ENCODE measurements at places on chromosomes 4 and X.

DNA sequence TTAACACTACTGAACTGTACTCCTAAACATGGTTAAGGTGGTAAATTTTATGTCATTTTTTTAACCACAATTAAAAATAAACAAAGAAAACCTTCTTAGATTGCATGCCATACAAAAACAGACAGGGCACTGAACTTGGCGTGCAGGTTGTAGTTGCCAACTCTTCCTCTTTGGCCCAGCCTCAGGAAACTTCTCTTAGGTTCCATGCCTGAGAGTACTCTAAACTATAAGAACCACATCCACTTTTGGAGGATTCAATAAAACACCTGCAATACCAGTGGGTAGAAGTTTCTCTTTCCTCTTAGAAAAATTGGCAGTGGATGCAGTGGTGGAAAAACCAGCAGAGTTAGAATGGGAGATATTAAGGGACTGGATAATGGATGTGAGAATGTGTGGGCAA is 103.4 kb downstream of the LUZP4 start:
- no peak for DNase-seq

DNA sequence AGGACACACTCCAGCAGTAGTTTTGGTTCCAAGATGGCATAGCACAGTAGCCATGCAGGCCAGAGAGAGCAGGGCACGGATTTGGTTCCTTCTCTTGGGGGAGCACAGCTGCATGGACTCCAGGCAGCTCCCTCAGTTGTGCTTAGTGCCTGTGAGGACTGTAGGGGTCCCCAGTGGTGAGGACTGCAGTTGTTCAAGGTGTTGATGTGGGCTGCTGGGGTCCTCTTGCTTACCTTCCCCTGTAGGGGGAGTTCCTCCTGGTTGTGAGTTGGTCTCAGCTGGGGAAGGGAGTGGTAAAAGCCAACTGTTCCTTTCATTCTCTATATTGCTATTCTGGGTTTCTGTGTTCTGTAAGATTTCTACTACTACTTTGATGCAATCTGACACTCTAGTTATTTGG is 606.5 kb downstream of the MAGEB5 start:
- no peak for DNase-seq

DNA sequence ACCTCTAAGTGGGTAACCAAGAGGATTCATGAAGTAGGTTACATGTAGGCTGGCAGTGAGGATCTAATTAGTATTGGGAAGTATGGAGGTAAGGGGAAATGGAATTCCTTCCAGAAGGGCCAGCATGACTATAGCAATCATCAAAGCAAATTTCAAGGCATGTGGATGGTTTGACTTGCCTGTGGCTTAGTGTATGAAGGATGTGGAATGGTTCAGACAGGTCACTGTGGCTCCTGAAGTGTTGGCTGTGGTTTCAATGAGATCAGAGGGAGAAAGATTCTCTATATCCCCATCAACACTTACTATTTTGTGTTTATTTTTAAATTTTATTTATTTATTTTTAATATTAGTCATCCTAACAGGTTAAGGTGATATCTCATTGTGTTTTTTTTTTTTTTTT is 121.6 kb upstream of the TBC1D9 start:
- no peak for DNase-seq

- DNase-seq = no peak
Observed at GRCh38 chr4:114729068-114729738, 130.6 kb downstream of the UGT8 start.

DNA sequence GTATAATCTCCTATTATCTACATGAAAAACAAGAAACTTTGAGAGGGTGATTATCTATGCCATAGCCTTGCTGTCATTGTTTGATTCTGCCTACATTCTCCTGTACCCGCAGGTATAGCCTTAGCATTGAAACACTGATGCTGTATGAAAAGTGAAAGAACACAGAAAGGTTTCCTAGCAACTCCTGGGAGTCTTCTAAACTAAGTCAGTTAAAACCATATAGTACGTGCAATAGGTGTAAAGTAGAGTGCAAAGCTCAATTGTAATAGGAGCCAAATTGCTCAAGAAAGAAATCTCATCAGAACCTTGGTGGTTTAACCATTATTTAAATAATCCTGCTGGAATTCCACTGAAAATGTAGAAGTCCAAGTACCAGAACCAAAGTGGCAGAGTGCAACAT is 489.7 kb downstream of the PCDH10 start:
- no peak for DNase-seq

- DNase-seq = no peak
Observed at GRCh38 chrX:55057675-55058249, 17.1 kb upstream of the PAGE2B start.

GRCh38 chrX:11105080-11105479 is 6.1 kb upstream of the HCCS start:
- DNase-seq = no peak

GRCh38 chr4:184329659-184330400 is 112.2 kb upstream of the ENPP6 start:
- peak; percentile 45 for DNase-seq

DNA sequence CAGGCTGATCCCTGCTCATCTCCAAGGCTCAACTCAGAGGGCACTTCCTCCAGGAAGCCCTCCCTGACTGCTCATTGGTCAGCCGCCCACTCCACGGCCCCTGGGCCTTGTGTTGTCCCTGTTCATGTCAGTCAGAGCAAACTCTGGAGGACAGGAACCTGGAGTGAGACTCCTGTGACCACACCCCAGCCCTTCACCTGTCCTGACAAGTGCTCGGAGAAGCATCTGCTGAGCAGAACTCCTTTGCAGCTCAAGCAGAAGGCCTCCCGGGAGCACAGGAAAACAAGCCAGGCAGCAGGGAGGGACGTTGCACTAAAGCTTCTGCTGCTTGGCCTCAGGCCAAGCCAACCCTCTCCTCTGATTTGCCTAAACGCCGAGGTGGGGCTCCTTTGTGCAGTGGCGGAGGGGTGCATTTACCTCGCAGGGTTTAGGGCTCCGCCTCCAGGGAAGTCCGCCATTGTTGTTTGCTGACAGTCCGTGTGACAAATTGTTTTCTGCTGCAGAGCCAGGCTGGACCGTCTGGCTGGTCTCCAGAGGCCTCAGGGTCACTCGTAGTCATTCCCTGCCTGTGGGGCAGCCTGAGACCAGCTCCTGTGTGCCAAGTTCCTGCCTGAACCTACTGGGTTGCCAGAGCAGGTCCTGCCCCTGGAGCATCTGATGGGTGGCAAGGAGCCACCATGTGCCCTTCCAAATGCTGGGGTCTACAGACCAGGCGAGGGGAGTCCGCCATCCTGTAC is 61.8 kb downstream of the C4orf50 start:
- DNase-seq = no peak

DNA sequence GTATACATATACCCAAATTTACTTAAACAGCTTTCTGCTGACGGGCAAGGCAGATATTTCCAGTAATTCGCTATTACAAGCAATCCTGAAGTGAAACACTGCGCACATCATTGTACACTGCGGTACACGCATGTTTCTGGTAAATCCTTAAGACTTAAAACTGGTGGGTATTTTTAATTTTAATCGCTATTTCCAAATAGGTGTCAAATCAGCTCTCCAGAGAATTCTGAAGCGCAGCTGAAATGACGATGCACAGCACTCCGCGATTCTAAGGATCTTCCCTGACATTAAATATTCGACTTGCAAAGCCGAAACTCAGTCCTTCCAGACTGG is 361 bp downstream of the TMEM128 start:
- DNase-seq = no peak

- DNase-seq = no peak
Observed at GRCh38 chrX:123036401-123036800, 147.7 kb upstream of the GRIA3 start.

DNA sequence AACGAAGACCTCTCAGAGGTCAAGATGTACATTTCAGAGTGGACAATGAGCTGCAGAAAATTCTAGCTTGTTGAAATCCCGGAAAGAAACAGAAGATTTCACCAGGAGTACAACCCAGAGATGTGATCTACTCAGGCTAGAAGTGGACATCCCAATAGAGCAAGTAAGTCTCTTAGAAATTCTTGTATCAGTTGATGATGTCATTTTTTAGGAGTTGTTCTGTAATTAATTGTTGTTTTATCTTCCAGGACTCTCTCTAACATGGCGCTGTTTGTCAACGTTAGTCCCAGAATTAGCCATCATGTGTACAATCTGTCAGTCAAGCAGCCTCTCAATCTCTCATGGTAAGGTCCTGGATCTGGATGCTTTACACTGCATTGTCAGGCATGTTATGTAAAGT is 174.4 kb downstream of the GRIA3 start:
- no peak for DNase-seq
